ENCODE measurements at places on chromosomes 2 and 18. TPM values are rescaled to one million over a fixed set of nuclear protein-coding genes. Genes with fewer than 3 reads are reported as not detected.

HDAC4 gene
- total RNA-seq, result 6.3 TPM

IGFBP2 gene
- 195 TPM for total RNA-seq

CAPN14 gene
- total RNA-seq, result 0.12 TPM

ADD2 gene
- total RNA-seq, result 0.35 TPM

C2orf66 gene
- total RNA-seq, result 0.08 TPM

MPV17 gene
- total RNA-seq, result 76.6 TPM

LCLAT1 gene
- total RNA-seq, result 9.0 TPM

PER2 gene
- 2.6 TPM for total RNA-seq

CFAP65 gene
- total RNA-seq, result not detected

FBLN7 gene
- total RNA-seq, result 4.0 TPM

CNDP1 gene
- not detected for total RNA-seq

ANKAR gene
- total RNA-seq, result 4.4 TPM

CDK15 gene
- total RNA-seq, result 0.23 TPM

CLEC4F gene
- total RNA-seq, result not detected

ABCB6 gene
- 25.9 TPM for total RNA-seq

TGFA gene
- total RNA-seq, result 1.7 TPM

HAT1 gene
- total RNA-seq, result 31.3 TPM

MRPL53 gene
- 95.4 TPM for total RNA-seq

MAL gene
- not detected for total RNA-seq

RGPD3 gene
- under 0.01 TPM for total RNA-seq

PROM2 gene
- total RNA-seq, result 1.4 TPM

ICA1L gene
- total RNA-seq, result 4.2 TPM

WDSUB1 gene
- total RNA-seq, result 3.8 TPM

MPP4 gene
- total RNA-seq, result 1.4 TPM

FNDC4 gene
- total RNA-seq, result 31.8 TPM

SSB gene
- total RNA-seq, result 37.2 TPM

FLACC1 gene
- total RNA-seq, result 1.2 TPM

PDE1A gene
- 26.8 TPM for total RNA-seq

TANC1 gene
- total RNA-seq, result 61.2 TPM

ANO7 gene
- 0.12 TPM for total RNA-seq

ZNF396 gene
- 1.6 TPM for total RNA-seq

Measured in smooth muscle cell of the coronary artery (primary cell).